Activated CD4-positive, alpha-beta T cell treated with anti-CD3 and anti-CD28 coated beads for 48 hours (primary cell): ENCODE measurements at places on chromosomes 2 and 18.
A peak's percentile ranks its signal among the peaks of the same experiment; 100 is the strongest.

DNA sequence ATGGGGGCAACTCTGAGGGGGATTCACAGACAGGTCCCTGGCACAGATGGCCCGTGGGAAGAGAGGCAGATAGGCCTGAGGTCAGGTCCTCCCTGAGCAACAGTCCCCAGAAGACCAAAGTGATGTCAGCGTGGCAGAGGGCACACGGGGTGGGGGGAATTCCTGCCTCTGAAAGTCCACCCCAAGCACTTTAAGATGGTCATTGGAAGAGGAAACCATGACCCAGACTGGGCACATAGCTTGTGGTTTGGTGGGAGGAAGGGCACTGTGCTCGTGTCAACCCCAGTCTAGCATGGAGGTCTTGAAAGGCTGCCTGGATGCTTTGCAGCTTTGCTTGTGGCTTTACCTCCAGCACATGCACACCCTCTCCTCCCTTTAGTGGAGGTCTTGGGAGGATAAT is 38.0 kb upstream of the SIX2 start:
- DNase-seq: no peak

GRCh38 chr2:222950638-222951285 is 89.9 kb downstream of the ACSL3 start:
- DNase-seq: no peak

- DNase-seq: peak; percentile 38
These were observed 148.3 kb downstream of the PLCL1 start for GRCh38 chr2:197952540-197953202.

DNA sequence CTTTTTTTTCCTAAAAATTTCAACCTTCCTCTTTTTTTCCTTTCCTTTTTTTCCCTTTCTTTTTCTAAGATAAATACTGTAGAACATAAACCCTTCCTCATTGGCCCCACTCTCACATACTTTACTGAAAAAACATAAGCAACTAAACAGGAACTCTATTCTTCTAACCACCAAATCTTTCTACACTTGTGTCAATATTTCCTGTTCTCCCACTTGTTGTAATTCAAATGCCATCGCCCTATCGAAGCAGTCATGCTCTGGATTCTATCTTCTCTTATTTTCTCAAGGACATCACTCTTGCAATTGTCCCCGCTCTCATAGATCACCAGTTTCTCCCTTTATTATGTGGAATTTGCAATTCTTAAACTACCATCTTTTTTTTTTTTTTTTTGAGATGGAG is 20.2 kb upstream of the SSB start:
- no peak for DNase-seq

- no peak for DNase-seq
These were observed 448.9 kb downstream of the NBAS start for GRCh38 chr2:15112216-15112615.

- DNase-seq: no peak
These were observed 215.4 kb upstream of the NRXN1 start for GRCh38 chr2:51247252-51247805.

- peak; percentile 9 for DNase-seq
These were observed 143.1 kb downstream of the KCTD1 start for GRCh38 chr18:26405190-26405801.

DNA sequence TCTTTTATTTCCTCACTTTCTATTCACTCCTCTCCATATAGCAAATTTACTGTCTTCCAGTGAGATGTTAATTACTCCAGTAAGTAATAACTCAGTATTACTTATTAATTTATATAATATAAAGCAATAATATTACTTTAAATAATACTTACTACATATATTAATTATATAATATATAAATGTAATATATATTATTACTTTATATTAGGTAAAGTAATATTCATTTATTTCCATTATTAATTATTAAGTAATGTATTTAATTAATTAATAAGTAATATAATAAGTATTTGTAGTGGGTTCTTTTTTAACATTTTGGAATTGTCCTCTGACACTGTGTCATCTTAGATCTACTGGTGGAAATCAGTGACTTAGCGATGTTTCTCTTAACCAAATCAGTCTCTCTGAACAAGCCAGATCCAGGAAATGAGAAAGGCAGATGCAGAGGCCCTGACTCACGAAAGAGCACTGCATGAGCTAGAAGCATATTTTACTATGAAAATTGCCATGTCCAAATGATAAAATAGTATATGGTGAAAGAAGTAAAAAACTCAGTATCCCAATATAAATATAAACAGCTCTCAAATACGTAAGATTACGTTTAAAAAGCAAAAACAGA is 115.9 kb downstream of the DSEL start:
- no peak for DNase-seq

DNA sequence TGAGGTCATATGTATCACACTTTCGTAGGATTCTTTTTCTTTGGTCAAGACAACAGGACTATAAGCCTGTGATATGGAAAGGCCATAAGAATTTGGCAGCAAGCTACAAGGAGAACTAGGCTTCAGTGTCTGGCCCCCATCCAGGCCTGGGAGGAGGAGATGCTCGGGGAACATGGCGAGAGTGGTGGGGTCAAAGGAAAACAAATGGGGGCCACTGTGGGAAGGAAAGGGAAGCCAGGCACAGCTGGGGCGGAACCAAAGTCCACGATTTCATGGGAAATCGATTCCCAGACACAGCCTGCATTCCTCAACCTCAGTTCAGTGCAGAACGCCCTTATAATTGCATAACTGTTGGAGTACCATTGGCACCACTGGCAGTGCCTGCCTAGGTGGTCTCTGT is 58.2 kb downstream of the MBP start:
- DNase-seq: no peak

- no peak for DNase-seq
These were observed 12.3 kb downstream of the TRPM8 start for GRCh38 chr2:233929352-233930022.

GRCh38 chr18:56795381-56795780 is 144.2 kb downstream of the WDR7 start:
- DNase-seq: no peak

- peak; percentile 76 for DNase-seq
These were observed 12.8 kb downstream of the SLC30A3 start for GRCh38 chr2:27249891-27250651.

- no peak for DNase-seq
These were observed 18.1 kb downstream of the ZNF516 start for GRCh38 chr18:76476665-76477561.

GRCh38 chr2:207816546-207816945 is 46.8 kb upstream of the FZD5 start:
- no peak for DNase-seq

GRCh38 chr2:148483665-148484064 is 160.9 kb upstream of the EPC2 start:
- DNase-seq: no peak

DNA sequence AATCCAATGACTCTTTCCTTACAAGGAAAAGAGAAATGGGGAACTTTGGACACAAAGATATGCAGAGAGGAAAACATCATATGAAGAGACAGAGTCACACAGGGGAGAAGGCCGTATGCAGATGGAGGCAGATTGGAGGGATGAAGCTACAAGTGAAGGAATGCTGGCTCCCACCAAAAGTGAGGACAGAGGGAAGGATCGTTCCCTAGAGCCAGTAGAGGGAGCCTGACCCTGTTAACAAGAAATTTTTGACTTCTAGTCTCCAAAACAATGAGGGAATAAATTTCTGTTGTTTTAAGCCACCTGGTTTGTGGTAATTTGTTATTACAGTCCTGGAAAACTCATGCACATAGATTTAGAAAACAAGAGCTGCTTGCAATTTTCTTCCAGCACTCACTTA is 169.3 kb downstream of the PMAIP1 start:
- no peak for DNase-seq

DNA sequence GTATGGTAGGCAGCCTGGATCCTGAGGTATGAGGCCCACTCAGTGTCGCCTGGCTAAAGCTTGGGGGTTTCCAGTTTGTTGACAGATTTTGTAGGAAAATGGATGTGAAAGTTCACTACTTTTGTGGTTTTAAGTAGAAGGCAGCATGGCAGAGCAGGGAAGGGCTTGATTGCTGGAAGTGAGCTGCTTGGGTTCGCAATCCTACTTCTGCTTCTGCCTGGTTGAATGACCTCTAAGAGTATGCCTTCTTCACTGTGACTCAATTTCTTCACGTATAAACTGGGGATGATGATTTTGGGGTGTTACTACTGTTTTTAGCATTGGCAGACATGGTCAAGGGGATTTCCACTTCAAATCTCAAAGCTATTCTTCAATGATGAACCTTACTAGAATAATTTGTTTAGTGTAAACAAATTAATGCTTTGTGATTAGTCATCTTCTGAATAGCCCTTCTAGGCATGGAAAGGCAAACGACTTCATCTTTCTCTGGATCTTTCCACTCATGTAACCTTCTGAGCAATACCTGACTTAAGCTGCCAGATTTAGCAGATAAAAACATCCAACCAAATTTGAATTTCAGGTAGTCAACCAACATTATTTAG is 13.2 kb downstream of the BMP10 start:
- DNase-seq: no peak
